ENCODE measurements at places on chromosomes 12 and 14. TPM values are rescaled to one million over a fixed set of nuclear protein-coding genes. Genes with fewer than 3 reads are reported as not detected.

TAS2R19 gene
- 25.0 TPM for total RNA-seq

AQP6 gene
- total RNA-seq, result 0.40 TPM

TAS2R13 gene
- 13.5 TPM for total RNA-seq

OR10G3 gene
- total RNA-seq, result not detected

MYH7 gene
- 0.09 TPM for total RNA-seq

GABARAPL1 gene
- 88.5 TPM for total RNA-seq

CD163L1 gene
- total RNA-seq, result 22.0 TPM

PZP gene
- total RNA-seq, result 3.8 TPM

DNA sequence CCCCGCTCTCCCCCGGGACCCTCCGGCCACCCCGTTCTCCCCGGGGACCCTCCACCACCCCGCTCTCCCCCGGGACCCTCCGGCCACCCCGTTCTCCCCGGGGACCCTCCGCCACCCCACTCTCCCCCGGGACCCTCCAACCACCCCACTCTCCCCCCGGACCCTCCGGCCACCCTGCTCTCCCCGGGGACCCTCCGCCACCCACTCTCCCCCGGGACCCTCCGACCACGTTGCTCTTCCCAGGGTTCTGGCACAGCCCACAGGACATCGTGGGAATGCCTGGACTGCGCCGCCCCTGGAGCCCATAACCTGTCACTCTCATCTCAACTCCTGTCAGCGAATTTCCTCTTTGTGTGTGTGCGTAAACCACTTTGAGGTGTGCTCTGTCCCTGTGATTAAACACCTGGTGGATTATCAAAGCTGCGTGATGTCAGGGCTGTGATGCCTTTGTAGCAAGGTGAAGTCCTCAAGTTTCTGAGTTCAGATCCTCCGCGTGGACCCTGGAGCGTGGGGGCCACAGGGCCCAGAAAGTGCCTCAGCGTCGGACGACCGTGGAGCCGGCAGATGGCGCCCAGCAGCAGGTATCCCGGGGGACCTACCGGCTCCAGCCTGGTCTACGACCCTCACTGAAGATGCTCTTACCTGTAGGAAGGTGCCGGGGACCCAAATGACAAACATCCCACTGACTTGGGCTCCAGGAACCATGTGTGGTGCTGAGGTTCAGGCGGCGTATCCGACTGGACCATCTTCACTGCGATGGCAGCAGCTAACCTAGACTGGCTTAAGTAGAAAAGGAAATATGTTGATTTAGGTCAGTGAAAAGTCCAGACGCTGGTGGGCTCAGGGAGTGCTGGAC, 63.2 kb upstream of the GALNT9 start:
- no peak for DNase-seq

DNA sequence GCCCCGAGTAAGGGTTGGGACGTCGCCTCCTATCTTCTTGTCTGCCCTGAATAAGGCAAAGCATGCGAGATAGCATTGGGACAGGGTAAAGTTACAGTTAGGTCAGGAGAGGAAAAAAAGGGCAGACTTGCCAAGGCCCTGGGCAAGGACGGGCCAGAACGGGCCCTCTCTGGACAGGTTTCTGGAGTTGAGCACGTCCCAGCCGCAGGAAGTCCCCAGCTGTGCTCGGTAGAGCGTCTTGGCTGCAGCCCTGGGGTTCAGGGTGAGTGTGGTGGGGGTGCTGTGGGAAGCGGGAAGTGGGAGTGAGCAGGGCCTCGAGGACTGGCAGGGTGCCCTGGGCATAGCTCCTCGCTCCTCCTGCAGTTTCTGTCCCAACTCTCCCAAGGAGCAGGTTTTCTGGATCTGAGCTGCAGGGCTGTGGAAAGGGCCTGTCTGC, 5.4 kb downstream of the RPS6KL1 start:
- DNase-seq, result peak; percentile 80

DNA sequence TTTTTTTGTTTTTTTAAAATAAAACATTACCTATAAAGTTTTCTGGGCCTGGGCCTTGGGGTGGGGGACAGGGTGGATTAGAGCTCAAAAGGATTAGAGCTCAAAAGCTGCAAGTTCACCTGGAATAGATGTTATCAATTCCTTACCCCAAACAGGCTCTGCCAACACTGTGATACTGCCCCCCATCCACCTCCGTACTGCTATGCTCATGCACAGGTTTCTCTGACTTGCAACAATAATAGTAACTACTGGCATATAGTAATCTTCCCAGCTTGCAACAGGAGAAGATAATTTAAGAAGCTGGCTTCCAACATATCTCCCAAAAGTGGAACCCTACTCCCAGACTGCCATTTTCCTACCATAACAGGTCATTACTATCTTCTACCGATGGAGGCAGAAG, 51.3 kb upstream of the SLCO1C1 start:
- DNase-seq, result no peak

- no peak for DNase-seq
These were observed 262.6 kb upstream of the BTG1 start for GRCh38 chr12:92408072-92408900.

- no peak for DNase-seq
These were observed 383.6 kb downstream of the BCAT1 start for GRCh38 chr12:24565300-24565699.

DNA sequence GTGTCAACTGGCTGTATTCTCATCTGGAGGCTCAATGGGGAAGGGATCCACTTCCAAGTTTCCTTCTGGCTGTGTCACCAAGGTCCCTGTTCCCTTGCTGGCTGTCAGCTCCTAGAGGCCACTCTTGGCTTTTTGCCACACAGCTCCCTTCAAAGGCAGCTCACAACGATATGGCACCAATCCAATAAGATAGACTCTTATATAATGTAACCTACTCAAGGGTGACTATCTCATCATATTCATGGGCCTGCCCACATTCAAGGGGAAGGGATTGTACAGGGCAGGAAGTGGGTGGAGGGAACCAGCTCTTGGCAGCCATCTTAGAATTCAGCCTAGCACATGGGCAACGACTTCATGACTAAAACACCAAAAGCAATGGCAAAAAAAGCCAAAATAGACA, 98.7 kb upstream of the PLXNC1 start:
- no peak for DNase-seq

DNA sequence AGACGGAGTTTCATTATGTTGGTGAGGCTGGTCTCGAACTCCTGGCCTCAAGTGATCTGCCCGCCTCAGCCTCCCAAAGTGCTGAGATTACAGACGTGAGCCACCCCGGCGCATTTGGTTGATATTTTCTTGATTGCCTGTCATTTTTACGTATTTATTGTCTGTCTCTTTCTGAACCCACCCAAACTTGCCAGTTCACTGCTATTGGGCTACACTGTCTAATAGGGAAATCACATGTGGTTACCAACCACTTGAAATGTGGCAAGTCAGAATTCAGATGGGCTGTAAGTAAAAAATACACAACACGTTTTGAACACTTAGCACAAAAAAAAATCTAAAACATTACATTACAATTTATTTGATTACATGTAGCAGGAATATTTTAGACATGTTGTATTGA, 2.1 kb downstream of the WSB2 start:
- no peak for DNase-seq

- DNase-seq, result peak; percentile 40
These were observed 138.4 kb downstream of the STXBP6 start for GRCh38 chr14:24911324-24912109.

DNA sequence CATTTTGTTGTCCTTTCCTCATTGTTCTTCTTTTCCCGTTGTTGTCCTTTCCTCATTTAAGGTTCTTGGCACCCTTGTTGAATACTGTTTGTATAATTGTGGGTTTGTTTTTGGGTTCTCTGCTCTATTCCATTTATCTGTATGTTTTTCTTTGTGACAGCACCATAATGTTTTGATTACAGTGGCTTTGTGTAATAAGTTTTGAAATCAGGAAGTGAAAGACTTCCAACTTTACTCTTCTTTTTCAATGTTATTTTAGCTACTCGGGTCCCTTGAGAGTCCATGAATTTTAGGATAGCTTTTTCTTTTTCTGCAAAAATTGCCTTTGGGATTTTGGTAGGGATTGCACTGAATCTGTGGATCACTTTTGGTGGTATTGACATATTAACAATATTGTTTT, 28.1 kb downstream of the ETNK1 start:
- DNase-seq, result no peak

- no peak for DNase-seq
These were observed 42.7 kb downstream of the SSH1 start for GRCh38 chr12:108814462-108815211.

GRCh38 chr12:55724940-55725309, 3.9 kb downstream of the CD63 start:
- DNase-seq, result no peak

- peak; percentile 56 for DNase-seq
These were observed 608 bp downstream of the PTGES3 start for GRCh38 chr12:56687223-56688128.

DNA sequence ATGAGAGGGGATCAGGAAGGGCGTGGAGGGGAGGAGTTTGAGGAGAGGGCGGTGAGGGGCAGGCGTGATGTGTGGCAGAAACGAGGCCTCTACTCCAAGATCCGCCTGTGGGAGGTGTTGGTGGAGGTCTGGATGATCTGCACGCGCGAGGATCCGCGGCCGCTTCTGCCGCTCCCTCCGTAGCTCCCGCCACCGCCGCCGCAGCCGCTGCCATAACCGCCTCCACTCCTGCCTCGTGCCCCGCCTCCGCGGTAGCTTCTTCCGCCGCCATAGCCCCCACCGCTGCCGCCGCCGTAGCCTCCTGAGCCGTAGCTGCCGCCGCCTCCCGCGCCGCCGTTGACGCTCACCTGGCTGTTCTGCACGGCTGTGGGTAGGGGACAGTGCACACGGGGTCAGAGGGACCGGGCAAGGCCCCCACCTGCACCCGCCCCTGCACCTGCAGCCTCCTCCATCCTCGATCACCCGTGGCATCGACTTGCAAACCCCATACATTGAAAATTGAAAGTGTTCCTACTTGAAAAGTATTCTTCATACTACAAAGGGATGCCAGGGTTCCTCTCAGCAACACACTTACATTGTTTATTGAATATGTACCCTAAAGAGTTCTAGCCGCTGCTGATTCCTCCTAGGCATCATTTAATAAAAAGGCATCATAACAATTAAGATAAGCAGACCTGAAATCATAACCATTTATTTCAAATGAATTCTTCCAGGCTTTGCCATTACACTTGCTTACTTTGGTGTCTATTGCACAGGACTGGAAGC, 11.1 kb upstream of the KRT1 start:
- no peak for DNase-seq

GRCh38 chr12:21434699-21435098, 2.8 kb upstream of the PYROXD1 start:
- DNase-seq, result no peak

DNA sequence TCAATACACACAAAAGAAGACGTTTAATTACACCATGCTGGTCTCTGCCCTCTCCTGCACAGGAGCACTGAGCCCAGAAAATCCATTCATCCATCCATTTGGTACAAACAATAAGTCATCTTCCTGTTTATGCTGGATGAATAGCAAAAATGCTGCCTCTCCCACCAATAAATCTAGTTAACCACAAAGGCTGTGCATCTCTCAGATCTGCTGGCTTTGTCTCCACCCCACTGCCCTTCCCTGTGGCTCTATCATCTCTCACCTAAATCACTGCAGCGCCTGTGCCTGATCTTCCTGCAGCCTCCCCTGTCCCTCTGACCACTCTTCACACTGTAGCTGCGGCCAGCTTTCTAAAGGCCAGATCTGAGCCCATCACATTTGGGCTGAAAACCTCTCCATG, 72.9 kb upstream of the DDX11 start:
- DNase-seq, result no peak

- DNase-seq, result no peak
These were observed 392.0 kb downstream of the LRIG3 start for GRCh38 chr12:58528271-58528670.

DNA sequence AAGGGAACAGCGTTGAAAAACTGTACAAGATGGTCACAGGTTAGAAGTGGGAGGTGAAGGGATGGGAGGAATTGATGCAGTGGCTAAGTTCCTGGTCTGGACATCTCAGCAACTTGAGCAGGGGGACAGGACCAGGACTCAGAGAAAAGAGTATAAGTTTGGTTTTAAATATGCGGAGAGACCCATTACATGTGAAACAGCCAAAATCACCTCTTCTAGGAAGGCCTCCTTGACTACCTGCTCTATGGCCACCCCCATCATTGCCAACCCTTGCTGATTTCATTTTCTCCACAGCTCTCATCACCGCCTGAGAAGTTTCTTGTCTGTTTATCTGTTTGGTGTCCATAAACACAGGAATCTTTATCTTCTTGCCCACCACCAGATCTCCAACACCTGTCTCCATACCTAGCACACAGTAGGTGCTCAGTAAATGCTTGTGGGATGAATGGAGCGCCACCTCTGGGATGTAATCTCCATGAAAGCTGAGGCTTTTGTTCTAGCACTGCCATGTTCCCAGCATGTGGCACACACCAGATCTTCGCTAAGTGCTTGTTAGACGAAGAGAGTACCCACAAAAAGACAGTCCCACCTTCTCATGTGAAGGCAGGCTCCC, 11.2 kb upstream of the PHETA1 start:
- no peak for DNase-seq

DNA sequence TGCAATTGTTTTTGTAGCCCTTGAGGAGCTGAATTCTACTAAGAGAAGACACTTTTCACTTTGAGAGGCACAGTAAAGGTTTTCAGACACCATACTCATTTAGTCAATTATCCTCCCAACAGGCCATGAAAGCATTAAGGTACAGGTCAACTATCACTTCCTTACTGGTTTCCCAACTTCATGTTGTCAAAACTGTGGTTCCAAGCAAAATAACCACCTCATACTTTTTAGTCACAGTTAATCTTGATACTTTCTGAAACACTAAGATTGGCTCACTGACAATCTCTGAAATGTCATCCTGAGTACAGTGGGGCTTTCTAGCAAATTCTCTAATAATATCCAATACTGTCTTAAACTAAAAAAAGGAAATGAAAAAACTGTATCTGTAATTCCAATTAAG, 71.7 kb downstream of the SLC2A13 start:
- DNase-seq, result no peak

DNA sequence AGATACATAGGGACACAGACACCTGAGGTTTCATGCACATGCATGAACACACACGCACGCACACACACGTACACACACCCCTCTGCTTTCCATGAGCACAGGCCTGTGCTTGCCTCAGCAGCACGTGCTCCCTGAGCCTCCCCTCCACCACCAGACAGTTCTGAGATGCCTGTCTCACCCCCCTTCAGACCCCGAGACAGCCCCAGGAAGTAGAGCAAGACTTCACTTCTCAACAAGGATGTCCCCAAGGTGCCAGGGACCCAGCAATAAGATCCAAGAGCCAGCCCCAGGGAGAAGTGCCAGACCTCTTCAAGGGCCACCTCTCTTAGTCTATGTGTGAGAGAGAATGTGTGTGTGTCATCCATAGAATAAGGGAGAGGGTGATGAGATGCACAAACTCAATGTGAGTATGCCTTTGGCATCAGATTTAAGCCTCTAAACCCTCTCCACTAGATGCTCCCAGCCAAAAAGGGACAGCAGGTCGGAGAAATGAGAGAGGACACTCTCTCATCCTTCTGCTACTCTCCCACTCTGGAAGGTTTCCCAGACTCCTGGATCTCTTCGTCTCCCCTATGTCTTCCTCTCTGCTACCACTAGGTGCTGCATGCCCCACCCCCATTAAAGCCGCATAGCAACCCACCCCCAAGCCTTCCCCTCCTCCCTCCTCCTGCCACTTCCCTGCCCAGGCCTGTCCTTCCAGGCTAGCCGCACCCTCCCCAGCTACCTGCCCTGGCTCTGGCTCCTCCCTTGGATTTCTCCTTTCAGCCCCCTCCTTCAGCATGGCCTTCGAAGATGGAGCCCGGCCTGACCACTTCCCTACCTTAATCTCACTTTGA, 7.7 kb downstream of the RARG start:
- DNase-seq, result peak; percentile 50
